LHCN-M2 (cell line): ENCODE measurements at places on chromosomes 7 and 10. TPM values are rescaled to one million over a fixed set of nuclear protein-coding genes. Genes with fewer than 3 reads are reported as not detected.

DNA sequence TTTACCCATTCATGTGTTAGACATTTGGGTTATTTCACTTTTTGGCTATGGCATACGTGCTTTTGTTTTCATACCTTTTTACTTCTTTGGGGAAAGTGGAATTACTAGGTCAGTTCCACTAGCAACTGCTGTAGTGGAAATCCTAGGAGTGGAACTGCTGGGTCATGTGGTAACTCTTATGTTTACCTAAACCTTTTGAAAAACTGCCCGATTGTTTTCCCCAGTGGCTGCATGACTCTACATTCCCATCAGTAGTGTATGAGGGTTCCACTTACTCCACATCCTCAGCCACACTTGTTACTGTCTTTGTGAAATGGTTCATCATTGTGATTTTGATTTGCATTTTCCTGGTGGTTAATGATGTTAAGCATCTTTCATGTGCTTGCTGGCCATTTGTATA is 82.3 kb downstream of the TAX1BP1 start:
- no peak for DNase-seq

GRCh38 chr10:10432296-10433035 is 585.2 kb upstream of the CELF2 start:
- DNase-seq, result peak; percentile 32

DNA sequence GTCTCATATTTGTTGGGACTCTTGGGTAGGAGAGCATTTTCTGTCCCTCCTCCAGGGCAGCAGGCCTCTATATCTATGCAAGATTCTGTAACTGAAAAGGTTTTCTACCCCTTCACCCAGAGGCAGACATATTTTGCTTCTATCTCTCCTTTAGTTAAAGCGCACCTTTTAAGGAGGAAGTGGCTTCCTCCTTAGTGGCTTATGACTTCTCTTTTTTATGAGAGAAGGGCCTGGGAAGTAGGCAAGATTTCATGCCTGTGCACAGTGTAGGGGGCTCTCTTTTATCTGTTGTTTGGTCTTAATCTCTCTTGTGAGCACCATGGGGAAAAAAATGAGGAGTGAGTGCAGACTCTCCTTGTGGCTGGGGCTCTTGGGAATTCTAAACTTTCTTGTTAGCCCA is 122.1 kb downstream of the LRMDA start:
- DNase-seq, result no peak

DNA sequence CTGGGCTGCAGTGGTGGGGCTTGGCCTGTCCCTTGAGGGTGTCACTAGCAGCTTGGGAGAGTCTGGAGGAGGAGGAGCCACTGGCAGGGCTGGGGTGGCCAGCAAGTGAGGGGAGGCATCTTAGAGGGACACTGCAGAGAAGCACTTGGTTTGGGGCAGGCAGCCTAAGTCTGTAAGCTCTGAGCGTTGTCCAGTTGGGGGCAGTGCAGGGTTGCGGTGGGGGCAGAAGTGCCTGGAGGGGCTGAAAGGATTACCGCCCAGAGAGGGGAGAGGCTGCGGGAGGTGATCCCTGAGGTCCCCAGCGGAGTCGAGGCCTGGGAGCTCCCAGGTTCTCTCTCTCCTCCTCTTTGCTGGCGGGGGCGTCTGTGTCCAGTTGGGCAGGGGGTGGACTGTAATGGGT is 7.4 kb downstream of the ADCYAP1R1 start:
- no peak for DNase-seq

- DNase-seq, result no peak
Observed at GRCh38 chr7:156919132-156919713, 26.2 kb upstream of the LMBR1 start.

DNA sequence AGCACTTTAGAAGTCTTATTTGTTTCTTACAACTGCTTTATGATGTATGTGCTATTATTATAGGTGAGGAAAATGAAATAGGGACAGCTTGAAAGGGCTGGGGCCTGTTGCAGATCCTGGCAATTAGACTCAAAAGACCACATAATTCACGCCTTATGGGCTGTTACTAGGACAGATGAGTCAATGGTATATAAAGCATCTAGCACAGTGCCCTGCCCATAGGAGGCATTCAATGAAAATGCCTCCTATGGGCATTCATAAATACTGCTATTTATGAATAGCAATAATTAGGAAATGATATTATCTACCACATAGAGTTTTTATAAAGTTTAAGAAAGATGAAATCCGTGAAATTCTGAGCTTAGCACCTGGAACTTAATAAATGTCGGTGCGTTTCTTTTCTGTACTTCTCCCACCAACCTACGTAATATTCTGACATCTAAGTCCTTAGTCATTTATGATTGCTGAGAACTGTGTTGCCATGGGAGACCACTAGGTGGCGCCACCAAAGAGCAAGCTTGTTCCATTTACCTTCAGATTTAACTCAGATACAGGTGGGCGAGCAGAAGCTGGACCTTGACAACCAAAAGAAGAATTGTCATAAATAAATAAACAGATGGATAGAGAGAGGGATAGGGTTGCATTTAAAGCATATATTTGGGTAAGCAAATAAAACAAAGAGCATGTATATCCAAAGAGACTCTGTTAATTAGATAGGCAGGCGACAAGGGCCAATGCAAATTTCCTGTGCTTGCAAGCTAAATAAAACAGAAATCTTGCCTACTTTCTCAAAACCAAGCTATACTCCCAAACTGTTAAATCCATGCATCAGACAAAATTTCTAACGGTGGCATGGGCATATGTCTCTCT is 699.9 kb downstream of the INHBA start:
- DNase-seq, result peak; percentile 53

The CXCL12 gene
- 0.13 and 0.29 TPM in 2 replicates for total RNA-seq
